Ammon's horn (tissue), 1 donor: ENCODE measurements at places on chromosomes 7 and 10.
A peak's percentile ranks its signal among the peaks of the same experiment; 100 is the strongest.

DNA sequence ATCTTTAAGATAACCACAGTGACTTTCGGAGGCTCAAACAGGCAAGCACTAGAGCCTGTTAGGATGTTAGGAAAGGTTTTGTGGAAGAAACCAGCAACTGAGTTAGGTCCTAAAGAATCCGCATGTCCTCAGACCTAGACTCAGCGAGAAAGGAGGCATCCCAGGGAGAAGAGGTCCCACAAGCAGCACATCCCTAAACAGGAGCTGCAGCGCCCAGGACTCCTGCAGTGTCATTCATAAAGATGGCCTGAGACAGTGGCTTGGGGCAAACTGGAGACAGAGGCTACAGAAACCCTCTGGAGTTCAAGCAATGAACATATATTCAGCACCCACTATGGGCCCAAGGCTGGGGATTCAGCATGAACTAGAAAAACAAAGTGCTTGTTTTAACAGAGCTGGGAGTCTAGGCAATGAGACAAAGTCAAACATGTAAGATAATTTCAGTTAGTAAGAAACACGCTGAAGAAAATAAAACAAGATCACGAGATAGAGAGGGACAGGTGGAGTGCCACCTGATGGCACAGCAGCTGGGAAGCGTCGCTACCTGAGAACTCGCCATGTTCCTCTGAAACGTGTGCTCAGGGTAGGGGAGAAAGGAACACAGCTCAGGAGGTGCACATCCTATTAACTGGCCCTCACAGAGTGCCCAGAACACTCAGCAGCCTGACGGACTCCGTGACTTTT is 48.1 kb downstream of the PARD3 start:
- no peak for DNase-seq

GRCh38 chr7:95766657-95767056 is 5.7 kb upstream of the DYNC1I1 start:
- DNase-seq: no peak

DNA sequence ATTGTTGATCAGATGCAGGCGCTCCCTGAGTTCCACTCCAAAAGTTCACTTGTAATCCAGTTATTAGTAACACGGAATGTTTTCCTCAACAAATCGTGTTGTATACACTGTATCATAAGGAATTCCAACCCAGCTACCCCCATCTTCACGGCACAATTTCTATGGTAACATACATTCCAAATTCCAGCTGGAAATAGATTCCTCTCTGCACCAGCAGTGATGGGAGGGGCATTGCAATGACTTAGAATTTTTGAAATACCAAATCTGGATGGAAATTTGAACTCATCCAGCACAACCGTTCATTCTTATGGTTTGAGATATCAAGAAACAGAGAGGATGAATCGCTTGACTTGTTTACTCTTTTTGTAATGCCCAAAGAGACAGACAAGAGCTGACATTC is 38.9 kb upstream of the RHEB start:
- no peak for DNase-seq

DNA sequence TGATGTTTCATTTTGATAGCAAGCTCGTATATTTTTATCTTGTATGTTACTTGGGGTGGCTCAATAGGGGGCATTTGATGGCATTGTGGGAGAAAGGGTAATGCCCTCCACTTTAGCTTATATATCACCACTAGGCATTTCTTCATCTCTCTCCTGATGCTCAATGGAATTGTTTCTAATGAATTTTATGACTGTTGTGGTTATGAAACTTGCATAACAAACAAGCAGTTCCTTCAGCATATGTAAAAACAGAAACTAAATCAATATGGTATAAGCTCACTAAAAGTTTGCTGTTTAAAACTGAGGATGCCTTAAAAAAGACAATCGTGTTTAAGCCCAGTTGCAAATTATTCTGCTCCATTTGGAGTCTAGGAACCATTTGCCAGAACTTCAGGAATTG is 75.5 kb downstream of the CDK14 start:
- no peak for DNase-seq

DNA sequence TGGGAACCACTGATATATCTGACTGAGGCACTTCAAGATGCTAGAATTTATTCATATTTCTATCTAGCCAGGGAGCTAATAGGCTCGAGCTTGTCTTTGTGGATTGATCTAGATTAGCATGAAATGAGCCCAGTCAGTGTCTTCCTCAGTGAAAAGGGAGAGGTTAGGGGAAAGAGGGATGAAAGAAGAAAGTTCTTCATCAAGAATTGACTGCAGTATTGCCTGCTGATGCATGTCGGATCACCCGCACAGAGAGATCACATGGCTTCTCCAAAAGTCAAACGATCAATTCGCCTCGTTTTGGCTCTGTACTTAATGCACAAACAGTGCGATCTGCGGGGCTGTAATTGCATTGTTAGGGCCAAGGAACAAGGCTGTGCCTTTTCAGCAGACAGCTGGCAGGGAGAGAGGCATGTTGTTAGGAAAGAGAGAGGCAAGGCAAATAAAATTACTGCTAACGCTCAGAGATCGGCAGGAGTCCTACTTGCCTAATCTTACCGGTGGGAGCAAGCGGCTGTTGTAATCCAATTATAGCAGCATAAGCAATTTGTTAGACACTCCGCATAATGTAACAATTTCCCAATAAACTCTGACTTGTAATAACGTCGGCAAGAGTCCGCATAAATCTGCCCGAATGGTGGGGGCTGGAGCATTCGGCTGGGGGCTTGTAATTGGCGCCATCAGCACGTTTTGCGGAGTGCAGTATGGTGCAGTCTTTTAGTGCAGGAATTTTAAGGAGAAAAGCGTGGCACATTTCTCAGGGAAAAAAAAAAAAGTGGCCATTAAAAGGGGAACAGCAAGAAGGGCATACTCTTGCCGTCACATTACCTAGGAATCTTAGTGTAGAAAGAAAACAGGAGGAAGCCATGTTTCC is 102.1 kb downstream of the POLL start:
- peak; percentile 75 for DNase-seq

DNA sequence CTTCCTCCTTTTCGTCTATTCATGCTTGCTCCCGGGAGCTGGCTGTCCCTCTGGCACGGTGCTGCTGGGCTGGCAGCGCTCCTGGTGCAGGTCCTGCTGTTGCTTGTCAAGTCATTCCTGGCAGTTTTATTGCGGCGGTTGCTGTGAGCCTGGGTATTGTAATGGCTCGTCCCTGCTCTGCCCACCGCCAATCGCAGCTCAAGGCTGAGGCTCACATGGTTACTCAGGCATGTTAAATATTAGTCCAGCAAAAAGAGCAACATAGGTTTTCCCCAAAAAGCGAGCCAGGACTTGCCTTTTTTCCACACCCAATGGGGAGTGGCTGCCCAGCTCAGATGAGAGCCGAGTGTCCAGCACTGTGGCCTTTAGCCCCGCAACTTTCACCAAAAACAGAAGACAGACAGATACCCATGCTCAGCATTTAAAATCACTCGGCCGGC is 492.9 kb upstream of the FOXK1 start:
- peak; percentile 86 for DNase-seq

GRCh38 chr10:119408969-119409371 is 133.5 kb downstream of the RGS10 start:
- DNase-seq: no peak

- no peak for DNase-seq
These were observed 46.1 kb upstream of the NCAPG2 start for GRCh38 chr7:158750702-158751101.

GRCh38 chr10:71573562-71574518 is 145.7 kb downstream of the C10orf105 start:
- no peak for DNase-seq

DNA sequence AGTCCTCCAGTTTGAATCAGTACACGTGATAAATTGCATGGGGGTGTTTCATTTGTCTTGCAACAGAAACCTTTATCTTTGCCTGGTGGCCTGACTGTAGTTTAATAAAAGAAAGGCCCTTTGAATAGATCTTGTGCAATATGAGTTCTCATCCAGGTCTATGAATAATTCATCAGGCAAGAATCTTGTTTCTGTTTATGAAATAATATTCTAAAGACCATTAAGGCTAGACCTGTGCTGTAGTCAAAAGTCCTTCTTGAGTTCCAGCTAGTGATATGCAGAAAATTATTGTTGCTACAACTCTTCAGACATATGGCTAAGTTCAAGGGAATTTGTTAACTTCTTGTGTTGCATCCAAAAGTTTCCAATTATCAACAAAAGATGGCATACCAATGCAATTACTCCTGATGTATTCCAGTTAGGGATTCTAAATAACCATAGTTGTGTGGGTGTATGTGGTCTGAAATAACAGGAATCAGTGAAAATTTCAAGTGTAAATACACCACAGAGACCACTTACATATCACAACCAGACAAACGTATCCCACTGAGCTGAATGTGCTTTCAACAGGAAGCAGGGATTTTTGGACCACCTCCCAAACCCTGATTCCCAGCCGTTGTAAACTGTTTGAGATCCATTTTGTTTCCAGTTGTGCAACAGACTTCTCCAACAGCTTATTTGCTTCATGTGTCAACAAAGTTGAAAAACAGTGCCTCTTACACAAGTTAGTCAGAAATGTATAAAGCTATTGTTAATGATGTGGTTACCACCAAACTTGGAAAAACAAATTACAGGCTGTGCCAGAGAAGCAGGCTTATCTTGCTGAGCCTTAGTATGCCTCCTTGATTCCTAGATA is 54.7 kb upstream of the BICC1 start:
- DNase-seq: no peak

GRCh38 chr10:127872871-127873600 is 19.7 kb downstream of the CLRN3 start:
- DNase-seq: no peak

GRCh38 chr10:108556186-108556585 is 1367.1 kb downstream of the XPNPEP1 start:
- DNase-seq: no peak

GRCh38 chr7:24763303-24763901 is 6.1 kb upstream of the GSDME start:
- DNase-seq: no peak

DNA sequence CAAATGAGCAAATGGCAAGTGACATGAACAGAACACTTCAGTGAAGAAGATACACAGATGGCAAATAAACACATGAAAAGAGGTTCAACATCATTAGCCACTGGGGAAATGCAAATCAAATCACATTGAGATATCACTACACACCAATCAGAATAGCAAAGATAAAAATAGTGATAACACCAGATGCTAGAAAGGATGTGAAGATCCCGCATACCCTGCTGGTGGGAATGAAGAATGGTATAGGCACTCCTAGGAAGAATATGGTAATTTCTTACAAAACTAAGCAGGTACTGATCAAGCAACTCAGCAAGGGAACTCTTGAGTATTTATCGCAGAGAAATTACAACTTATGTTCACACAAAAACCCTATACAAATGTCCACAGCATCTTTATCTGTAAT is 11.2 kb downstream of the LAMB4 start:
- no peak for DNase-seq

DNA sequence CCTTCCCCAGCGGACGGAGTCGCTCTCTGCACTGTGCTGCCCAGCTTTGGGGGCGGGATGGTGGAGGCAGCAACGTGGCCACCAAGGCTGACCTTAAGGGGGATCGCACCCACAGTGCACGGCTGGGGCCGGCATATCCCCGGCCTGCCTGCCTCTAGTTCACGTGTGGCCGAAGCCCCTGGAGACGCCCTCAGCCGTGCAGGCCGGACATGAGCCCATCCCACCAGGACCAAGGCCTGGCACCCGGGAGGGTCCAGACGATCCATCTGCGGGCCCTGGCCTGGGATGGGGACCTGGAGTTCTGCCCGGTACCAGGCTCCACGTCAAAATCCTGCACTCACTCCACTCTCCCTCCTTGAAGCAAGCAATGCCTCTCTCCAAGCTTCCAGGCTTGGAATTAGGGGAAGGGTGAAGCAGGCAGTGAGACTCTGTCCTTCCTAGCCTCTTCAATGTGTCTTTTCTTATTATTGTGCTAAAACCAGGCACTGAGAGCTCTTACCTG is 520.8 kb downstream of the REEP3 start:
- no peak for DNase-seq

GRCh38 chr7:105487579-105488571 is 34.2 kb downstream of the PUS7 start:
- peak; percentile 64 for DNase-seq

DNA sequence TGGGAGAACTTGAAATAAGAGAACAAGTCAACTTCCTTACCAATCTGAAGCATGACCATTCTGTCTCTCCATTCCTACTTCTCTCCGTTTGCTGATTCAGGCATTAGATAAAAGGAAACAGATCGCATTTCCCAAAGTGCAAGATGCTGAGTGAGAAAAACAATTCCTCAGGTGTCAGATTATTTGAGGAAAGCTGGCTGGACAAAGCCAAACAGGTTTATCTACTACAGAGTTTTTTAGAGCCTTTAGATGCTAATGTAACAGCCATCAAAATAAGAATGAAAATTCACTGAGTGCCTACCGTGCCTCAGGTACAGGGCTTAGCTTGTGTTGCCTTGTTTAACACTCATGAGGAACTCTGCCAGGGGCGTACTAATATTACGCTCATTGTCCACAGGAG is 135.9 kb upstream of the MBL2 start:
- no peak for DNase-seq

DNA sequence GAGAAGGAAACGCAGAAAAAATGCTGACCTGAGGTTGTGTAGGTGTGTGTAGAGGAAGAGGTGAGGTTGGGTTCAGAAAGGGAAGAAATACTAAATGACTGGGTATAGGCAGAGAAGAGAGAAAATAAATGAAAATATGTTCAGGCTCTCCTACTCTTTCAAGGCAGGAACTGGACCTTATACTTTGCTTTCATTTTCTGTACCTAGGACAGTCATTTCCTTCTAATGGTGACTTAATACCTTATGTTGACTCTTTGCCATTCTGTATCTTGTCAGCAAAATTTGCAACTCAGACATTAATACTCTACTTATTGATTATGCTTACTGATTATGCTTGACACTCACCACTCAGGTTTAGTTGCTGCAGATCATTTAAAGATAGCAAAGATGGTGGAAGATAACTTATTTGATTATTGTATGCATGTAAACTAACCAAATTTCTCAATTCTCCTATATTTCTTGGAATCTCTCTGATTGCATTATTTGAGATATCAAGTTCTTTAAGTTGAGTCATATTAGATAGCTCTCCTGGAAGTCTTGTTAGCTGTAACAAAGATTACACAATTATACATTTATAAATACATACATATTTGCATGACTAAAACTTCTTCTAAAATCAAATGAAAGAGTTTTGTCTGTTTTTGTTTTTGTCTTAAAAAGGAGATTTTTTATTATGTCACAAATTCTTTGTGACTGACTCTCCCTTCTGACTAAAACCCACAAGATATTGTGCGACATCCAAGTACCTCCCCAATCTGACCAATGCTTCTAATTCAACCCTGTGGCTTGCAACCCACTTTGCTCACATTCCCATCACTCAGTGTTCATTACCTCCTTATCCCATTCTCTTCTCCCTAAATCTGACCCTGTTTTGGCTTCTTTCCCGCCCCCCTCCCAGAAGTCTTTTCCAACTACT is 20.0 kb downstream of the LRRD1 start:
- DNase-seq: no peak
